ENCODE measurements at places on chromosomes 5 and 9. TPM values are rescaled to one million over a fixed set of nuclear protein-coding genes. Genes with fewer than 3 reads are reported as not detected.

Gene BNIP1
- total RNA-seq: 14.9 TPM

Gene ERCC6L2
- 27.2 TPM for total RNA-seq

Gene TICAM2
- total RNA-seq: not detected

Gene C9orf85
- 7.5 TPM for total RNA-seq

Gene FUT7
- 0.36 TPM for total RNA-seq

Gene SLC34A1
- total RNA-seq: not detected

DNA sequence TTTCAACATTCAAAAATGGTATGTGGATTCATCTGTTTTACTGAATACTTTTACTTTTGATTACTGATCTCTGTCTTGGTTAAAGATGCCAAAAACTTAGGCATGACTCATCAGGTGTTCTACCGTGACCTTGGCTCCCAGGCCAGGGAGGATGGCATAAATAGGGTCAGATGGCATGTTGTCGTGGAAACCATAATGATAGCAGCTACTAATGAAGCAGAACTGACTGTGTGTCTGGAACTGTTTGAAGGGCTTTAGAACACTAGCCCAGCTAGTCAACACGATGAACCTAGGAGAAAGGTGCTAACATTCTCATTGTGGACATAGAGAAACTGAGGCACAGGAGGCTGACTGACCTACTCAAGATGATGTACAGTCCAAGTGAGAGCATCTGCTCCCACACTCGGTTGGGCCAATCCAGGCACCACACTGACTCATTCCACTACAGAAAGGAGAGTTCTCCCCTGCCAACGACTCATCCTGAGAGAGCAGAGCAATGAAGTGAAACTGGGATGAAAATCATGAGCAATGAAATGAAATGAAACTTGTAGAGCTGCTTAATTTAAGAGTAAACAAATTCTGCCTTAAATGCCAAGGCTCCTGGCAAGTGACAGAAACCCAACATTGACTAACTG lies 116.0 kb downstream of the TENT4A start:
- DNase-seq: no peak

- DNase-seq: no peak
Measured at GRCh38 chr9:136825295-136826187, 16.7 kb upstream of the AJM1 start.

- no peak for DNase-seq
Measured at GRCh38 chr9:91534374-91534773, 110.7 kb upstream of the NFIL3 start.

GRCh38 chr5:16807547-16807864 lies 128.6 kb downstream of the MYO10 start:
- no peak for DNase-seq

GRCh38 chr5:113242481-113243348 lies 192.1 kb downstream of the TSSK1B start:
- no peak for DNase-seq

- no peak for DNase-seq
Measured at GRCh38 chr5:14171621-14172020, 28.5 kb downstream of the TRIO start.

GRCh38 chr5:54838843-54839242 lies 146.6 kb downstream of the ESM1 start:
- no peak for DNase-seq

DNA sequence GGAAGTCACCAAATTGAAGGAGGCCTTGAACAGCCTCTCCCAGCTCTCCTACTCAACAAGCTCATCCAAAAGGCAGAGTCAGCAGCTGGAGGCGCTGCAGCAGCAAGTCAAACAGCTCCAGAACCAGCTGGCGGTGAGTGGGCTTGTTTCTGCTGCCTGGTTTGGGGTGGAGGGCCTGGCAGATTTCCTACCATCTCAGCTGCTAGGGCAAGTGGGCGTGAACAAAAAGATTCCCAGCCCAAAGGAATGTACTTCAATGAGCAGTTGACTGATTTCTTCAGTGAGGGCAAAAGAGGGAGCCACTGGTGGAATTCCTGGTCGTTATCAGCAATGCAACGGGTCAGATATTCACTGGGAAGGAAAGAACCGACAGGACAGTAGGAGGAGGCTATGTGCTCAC lies 12.6 kb upstream of the TTC23L start:
- DNase-seq: no peak

GRCh38 chr5:179451114-179451827 lies 99.1 kb upstream of the RUFY1 start:
- no peak for DNase-seq

- DNase-seq: no peak
Measured at GRCh38 chr9:121930956-121931355, 162.2 kb downstream of the TTLL11 start.

DNA sequence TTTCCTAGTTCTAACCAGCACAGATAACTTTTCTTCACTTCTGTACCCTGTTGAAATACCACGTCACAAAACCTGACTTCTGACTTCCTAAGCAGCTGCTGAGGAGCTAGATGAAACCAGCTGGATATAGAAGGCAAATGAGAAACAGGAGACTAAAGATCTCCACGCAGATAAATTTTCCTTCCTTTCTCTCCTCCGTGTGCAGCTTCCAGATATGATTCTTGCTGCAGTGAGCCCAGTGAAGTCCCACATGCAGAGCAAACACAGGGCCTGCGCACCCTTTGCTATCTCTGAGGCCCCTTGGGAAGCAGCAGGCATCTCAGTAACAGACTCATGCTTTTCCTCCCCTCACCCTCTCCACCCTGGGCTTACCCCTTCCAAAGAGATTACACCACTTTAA lies 1638.3 kb downstream of the MAT2B start:
- no peak for DNase-seq

DNA sequence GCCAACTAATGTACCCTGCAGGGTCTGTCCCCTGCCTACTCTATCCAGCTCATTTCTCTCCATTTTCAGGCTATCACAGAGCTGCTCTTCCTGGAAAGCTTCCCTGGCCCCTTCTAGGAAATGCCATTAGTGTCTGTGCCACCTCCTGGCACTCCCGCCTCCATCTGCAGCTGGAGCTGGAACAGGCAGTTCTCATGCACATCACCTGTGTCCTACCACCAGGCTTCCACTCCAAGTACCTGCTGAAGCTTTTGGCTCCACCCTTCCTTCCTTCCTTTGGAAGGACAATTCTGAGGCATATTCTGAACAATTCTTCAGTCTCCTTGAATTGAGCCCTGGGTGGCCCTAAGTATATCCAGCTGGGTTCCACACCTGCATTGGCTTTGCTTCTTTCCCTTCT lies 156.2 kb upstream of the ZNF618 start:
- DNase-seq: no peak

- DNase-seq: no peak
Measured at GRCh38 chr9:130128733-130129431, 43.3 kb upstream of the NCS1 start.

DNA sequence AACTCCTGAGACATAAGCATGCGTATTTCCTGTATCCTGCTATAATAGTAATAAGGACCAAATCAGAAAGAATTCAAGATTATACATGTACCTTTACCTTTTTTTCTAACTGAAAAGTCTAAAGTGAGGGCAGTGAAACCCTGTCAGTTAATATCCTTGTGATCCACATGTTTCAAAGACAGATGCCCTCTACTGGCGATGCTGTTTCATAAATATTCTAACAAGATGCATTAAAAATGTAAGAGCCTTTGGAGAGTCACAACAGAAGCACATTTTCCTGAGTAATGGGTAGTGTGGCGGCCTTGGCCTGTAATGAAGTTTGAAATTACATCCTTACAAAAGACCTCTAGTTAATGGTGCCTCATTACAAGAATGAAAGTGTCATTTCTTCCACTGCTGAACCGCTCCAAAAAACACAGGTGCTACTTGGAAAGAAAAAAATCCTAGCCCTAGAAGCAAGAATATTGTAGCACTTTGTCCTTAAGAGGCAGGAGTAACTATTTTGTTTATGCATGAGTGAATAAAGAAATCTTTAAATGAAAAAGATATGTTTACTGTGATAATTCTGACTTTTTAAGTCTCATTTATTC lies 232.6 kb downstream of the EPB41L4A start:
- DNase-seq: peak; percentile 59

DNA sequence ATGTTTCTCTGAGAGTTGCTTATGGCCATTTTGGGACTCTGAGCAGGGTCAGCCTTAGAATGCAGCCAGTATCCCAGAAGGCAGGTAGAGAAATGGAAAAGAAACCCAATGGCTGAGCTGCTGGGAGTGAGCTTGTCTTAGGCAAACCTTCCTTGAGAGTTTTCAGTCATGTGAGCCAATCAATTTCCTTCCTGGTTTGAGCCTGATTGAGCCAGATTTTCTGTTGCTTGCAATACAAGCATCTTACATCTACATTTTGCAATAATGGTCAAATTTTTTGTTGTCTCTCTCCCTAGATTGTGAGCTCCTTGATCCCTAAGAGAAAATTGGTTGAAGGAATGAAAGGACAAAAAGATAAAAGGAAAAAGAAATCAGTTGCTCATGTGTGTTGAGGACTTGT lies 155.3 kb downstream of the SNX18 start:
- DNase-seq: no peak

DNA sequence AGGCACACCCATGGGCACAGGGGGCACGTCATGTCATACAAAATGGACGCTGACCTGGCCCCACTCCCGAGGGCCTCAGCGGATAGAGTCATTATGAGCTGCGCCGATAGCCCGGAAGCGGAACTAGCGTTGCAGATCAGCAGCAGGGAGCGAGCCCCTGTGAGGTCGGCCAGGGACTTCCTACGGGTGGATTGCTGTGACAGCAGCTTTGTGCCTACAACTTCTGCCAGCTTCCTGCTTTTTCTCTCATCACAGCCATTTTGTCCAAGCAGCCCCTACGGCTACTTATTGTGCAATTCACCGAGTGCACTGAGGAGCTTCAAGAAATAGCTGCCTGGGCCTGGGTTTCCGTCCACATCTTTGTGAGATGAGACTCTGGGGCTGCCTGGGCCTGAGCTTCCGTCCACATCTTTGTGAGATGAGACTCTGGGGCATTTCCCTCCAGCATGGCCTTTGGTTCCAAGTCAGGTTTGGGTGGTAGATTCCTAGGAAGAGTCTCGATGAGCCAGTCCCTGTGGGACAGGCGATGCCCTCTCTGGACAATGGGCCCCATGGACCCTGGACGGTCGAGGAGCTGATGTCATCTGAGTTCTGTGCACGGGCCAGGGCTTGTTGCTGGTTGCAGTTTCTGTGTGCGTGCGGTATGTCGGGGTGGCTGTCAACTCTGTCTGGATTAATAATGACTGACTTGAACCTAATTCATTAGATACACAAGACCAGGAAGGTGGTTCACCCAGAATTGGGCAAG lies 67.0 kb upstream of the GNE start:
- DNase-seq: no peak

GRCh38 chr5:151568036-151568435 lies 23.1 kb downstream of the FAT2 start:
- no peak for DNase-seq

- DNase-seq: no peak
Measured at GRCh38 chr9:134427153-134427782, 101.0 kb downstream of the RXRA start.

DNA sequence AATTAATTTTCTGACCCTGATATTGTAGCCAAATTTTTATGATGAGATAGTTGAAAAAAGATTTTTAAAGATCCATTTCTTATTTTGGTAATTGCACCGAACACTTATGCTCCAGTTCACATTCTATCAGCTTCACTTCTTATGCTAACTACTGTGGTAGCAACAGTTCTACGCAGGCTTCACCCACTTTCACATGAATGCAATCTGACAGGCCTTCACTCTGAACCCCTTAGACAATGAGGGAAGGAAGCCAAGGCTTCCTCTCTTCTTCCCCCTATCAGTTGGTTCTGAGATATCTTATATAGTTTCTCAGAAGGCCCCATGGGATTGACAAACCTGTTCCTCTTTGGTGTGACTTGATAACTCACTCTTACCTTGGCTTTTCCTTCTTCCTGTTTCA lies 185.8 kb downstream of the CETN3 start:
- DNase-seq: no peak

DNA sequence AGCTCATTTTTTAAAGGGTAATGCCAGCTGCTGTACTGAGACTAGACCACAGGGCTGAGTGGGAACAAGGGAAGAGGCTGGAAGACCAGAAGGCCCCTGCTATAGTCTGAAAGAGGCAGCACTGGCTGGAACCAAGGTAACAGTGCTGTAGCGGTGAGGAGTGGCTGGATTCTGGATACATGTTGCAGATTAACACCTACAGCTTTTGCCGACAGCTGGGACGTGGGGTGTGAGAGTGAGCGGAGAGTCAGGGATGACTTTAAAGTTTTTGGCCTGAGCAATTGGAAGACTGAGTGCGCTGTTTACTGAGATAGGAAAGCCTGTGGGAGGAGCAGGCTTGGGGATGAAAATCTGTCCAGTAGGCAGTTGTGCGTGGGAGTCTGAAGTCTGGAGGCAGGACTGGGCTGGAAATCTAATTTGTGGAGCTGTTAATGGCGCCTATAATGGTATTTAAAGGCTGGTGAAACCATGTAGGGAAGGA lies 26.5 kb downstream of the AQP7 start:
- no peak for DNase-seq

DNA sequence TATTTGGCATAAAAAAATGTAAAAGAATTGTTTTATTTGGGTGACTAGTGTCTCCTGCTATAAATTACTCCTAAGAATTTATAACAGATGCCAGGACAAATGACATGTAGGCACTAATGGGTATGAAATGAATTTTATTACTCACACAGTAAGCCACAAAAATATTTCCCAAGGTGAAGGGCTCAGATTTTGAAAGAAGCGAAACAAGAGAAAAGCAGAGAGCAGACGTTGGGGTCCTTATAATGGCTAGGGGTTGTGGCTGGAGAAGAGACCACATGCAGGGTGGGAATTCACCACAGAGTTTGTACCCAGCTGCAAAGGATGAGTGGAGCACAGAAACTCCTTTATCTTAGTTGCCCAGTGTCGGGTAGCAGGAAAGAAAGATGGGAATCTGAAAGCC lies 45.0 kb upstream of the PRR16 start:
- no peak for DNase-seq
